ENCODE measurements at places on chromosomes 6 and 20. TPM values are rescaled to one million over a fixed set of nuclear protein-coding genes. Genes with fewer than 3 reads are reported as not detected.

DNA sequence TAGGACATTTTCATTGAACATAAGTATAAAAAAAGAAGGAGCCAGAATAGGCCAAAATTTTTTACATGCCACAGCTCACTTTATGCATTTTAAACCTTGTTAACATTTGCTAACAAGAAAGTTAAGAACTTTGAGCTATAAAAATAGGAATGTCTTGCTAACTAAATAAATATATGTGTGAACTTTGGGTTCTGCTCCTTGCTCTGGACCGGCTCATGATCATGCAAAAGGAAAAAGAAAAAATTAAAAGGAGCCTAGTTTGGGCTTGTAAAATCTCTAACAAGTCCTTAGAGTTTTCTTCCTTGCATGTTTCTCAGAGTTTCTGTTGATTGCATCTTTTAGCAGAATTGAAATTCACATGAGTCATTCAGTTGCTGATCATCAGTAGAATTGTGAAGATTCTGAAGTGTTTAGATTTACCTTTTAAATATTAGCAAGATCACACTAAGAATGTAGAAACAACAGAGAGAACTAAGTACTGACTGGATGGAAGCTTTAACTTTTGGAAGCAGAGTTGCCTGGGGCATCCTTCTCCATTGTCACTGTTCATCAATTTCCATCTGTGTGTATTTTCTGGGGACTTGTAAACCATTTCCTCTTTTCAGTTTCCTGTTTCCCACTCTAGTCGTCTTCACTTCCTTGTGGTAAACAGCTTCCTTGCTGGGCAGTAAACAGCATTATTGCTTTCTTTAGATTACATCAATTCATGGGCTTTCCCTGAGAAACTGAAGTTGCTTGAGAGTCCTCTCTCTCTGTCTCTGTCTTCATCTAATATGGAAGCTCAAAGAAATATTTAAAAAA, 458.4 kb upstream of the BTBD3 start:
- H3K36me3 ChIP-seq, result no peaks in the 10 kb centered on the region
- no peak overlapping the region for H3K27ac ChIP-seq
- H3K4me1 ChIP-seq, result peaks cover 15% of the 10 kb centered on the region
- no peak for DNase-seq

DNA sequence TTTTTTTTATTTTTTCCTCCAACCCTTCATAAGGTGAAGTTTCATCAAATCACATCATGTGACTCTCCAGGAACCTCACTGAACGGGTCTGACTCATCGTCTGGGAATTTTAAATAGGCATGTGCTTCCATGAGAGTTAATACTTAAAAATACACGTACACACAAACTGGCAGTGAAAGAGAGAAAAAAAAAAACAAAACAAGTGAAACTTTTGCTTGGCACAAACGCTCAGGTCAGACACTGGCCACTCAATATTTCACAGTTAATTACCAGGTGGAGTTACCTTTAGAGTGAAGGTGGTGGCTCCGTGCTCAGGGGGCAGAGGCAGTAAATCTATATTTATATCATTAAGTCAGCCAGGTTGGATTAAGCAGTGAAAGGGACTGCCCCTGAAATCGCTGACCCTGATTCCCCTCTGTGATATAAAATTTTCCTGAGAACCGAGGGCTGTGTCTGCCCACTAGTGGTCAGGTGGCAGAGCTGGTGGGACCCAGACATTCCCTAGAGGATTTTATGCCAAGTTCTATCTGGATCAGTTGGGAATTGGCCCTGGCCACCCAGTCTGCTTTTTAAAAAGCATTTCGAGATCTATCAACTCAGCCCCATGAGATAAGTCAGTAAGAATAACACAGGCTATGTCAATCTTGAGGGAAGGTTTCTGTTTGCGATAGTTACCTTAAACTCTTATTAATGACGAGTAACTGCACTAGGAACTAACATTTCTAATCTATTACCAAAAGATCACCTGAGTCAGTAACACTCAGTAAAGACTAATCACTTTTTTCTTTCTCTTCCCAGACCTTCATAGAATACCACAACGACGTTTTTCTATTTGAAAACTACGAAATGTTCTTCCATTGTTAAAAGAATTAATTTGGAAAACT, 259.1 kb downstream of the HDGFL1 start:
- H3K4me3 ChIP-seq, result no peak overlapping the region
- H3K27me3 ChIP-seq, result no peaks in the 10 kb centered on the region
- peak overlapping the region; percentile 39 for H3K27ac ChIP-seq
- no peak for DNase-seq

GRCh38 chr6:27290065-27290849, 21.8 kb downstream of the POM121L2 start:
- no peaks in the 10 kb centered on the region for H3K4me1 ChIP-seq
- no peak overlapping the region for H3K27ac ChIP-seq
- H3K27me3 ChIP-seq, result peaks cover 100% of the 10 kb centered on the region
- no peaks in the 10 kb centered on the region for H3K36me3 ChIP-seq
- no peak for DNase-seq

GRCh38 chr20:53141201-53142050, 169.3 kb downstream of the TSHZ2 start:
- no peaks in the 10 kb centered on the region for H3K27me3 ChIP-seq
- peaks cover 6% of the 10 kb centered on the region for H3K4me1 ChIP-seq
- no peak overlapping the region for H3K4me3 ChIP-seq
- no peaks in the 10 kb centered on the region for H3K36me3 ChIP-seq
- DNase-seq, result peak; percentile 20

DNA sequence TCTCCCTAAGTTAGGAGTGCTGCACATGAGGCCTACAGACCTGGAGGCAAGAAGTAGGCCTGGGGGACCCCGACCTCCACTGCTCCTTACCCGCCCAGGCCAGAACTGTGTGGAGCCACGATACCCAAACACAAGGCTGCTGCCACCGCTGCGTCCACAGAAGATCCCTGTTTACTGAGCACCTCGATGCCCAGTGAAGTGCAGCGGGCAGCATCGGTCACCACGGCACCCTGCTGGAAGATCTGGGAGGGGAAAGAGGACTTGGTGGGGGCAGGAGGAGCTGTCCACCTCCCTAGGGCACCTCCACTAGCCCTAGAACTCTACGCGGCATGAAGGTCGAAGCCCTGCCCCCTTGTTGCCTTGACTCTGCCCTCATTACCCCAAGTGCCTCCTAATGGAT, 9.9 kb downstream of the GGT7 start:
- peaks cover 6% of the 10 kb centered on the region for H3K4me1 ChIP-seq
- H3K27ac ChIP-seq, result no peak overlapping the region
- no peaks in the 10 kb centered on the region for H3K27me3 ChIP-seq
- no peaks in the 10 kb centered on the region for H3K36me3 ChIP-seq

GRCh38 chr6:71053475-71053874, 96.6 kb upstream of the B3GAT2 start:
- no peaks in the 10 kb centered on the region for H3K4me1 ChIP-seq
- H3K36me3 ChIP-seq, result no peaks in the 10 kb centered on the region
- no peaks in the 10 kb centered on the region for H3K27me3 ChIP-seq
- no peak overlapping the region for H3K4me3 ChIP-seq
- H3K27ac ChIP-seq, result no peak overlapping the region
- no peak for DNase-seq

- no peaks in the 10 kb centered on the region for H3K27me3 ChIP-seq
- no peak for DNase-seq
- peaks cover 6% of the 10 kb centered on the region for H3K4me1 ChIP-seq
- H3K4me3 ChIP-seq, result no peak overlapping the region
Measured at GRCh38 chr6:165769884-165770283, 106.8 kb upstream of the PDE10A start.

GRCh38 chr6:5084360-5084780, 771 bp upstream of the PPP1R3G start:
- H3K36me3 ChIP-seq, result no peaks in the 10 kb centered on the region
- DNase-seq, result peak; percentile 73
- H3K27ac ChIP-seq, result peak overlapping the region; percentile 95
- H3K4me1 ChIP-seq, result peaks cover 19% of the 10 kb centered on the region

DNA sequence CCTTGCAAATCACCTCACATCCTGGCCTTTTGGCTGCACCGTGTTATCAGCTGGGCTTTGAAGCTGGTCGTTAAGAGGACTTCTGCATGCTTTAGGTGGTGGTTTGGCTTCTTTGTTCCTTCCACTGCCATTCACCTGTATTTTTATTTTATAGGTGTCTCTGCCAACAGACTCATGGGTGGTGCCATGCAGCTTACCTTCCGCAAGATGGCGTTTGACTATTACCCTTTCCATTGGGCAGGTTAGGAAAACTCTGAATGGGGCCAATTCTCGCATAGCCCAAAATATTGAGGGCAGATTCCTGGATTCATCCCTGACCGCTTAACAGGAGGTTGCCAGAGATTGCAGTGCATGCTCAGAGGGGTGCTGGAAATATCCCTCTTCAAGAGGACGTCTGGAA, 32.4 kb downstream of the TAF11 start:
- H3K27me3 ChIP-seq, result no peaks in the 10 kb centered on the region
- DNase-seq, result no peak
- H3K4me3 ChIP-seq, result no peak overlapping the region
- no peak overlapping the region for H3K27ac ChIP-seq

AVP gene
- polyA plus RNA-seq, result not detected

R3HDML gene
- not detected for polyA plus RNA-seq

NKX2-2 gene
- polyA plus RNA-seq, result not detected

FOXS1 gene
- 6.0 TPM for polyA plus RNA-seq

LAMA5 gene
- polyA plus RNA-seq, result 103 TPM

All from heart right ventricle (tissue), 16 donors.